ENCODE measurements at places on chromosomes 6 and 20.

GRCh38 chr6:140285998-140286690 lies 911.7 kb upstream of the CITED2 start:
- DNase-seq: no peak

DNA sequence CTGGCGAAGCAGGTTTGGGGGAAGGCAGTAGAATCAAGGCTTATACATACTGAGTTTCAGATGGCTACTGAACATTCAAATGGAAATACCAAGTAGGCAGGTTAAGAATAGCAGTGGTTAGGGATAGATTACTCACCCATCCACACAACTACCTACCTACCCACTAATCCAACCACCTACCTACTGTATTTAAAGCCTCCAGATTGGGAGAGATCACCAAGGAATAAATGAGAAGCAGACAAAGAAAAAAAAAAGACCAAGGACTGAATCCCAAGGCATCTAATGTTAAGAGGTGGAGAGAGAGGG lies 68.3 kb upstream of the SMIM29 start:
- DNase-seq: no peak

- DNase-seq: no peak
Observed at GRCh38 chr6:158808442-158808833, 10.7 kb downstream of the EZR start.

- DNase-seq: no peak
Observed at GRCh38 chr20:57238089-57238488, 28.4 kb downstream of the BMP7 start.

- peak; percentile 47 for DNase-seq
Observed at GRCh38 chr6:110512991-110513390, 36.6 kb upstream of the SLC22A16 start.

- DNase-seq: peak; percentile 92
Observed at GRCh38 chr6:73704260-73704659, 8.3 kb downstream of the CD109 start.

- no peak for DNase-seq
Observed at GRCh38 chr6:1672379-1672778, 62.7 kb downstream of the FOXC1 start.

DNA sequence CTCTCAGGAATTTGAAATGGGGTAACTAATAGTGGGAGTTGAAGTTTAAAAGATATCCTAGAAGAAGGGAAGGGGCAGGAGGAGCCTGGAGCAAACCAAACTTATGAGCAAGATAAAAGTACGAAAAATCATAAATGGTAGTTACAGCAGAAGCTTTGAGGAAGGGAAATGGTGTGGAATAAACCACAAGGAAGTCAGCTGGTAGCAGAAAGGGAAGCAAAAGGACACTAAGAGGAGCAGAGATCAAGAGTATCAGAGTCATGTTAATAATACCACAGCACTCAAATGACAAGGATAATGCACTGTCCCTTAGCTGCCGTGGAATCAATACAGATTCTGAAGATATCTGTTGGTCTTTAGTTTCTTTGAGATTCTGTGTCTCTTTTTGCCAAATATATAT lies 44.9 kb upstream of the CCDC28A start:
- no peak for DNase-seq

DNA sequence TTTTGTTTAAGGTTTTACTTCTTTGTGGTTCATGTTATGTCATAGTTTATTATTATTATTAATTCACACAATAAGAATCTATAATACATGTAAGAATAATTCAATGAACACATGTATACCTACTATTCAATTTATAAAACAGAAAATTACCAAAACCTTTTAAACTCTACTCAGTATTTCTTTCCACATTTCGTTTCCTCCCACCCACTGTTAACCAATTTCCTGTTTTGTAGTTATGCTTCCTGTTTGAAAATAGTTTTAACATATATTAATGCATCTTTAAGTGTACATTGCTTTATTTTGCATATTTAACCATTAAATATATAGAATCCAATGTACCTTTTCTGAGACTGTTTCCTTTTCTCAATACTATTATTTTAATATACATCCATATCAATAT lies 397.9 kb upstream of the SPTLC3 start:
- no peak for DNase-seq

DNA sequence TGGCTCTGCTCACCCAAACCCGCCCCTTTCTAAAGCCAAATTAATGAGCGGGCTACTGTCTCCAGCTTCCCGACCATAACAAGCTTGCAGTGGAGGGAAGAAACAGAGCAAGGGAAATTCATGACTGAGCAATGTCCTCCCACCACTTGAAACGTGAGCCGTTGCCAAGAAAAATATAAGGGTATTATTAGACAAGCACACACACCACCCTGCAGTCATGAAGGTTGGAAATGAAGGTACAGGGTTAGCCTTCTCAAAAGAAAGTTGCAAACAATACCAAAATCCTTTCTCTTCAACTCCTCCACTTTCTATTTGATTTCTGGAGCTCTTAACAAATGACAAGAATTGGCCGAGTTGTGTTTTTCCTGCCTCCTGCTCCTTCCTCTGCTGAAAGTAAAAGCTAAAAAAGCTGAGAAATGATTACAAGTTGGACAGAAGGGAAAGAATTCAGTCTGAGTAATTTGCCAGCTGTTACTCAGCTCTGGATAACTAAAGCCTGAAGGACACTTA lies 151.1 kb upstream of the B3GAT2 start:
- DNase-seq: peak; percentile 89

- no peak for DNase-seq
Observed at GRCh38 chr6:90584636-90585255, 2.1 kb downstream of the MAP3K7 start.

GRCh38 chr20:40769677-40770285 lies 80.7 kb upstream of the MAFB start:
- no peak for DNase-seq
